ENCODE measurements at places on chromosomes 7 and 10.
A peak's percentile ranks its signal among the peaks of the same experiment; 100 is the strongest.

DNA sequence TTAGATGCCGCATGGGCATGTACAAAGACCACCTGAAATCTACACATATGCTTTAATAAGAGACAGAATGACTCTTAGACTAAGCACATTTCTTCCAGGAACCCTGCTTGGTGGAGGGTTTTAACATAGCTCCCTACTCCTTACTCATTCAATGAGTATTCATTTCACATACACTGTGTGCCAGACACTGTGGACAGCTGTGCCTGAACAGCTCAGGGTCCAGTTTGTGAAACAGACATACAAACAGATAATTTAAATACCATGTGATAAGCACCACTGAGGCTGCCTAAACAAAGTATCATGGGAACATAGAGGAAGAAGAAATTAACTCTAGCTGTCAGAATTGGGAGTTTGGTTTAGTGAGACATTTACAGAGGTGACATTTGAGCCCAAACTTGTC, 65.2 kb upstream of the ITPRID1 start:
- DNase-seq = no peak

GRCh38 chr10:131856441-131857094, 44.2 kb upstream of the PPP2R2D start:
- no peak for DNase-seq

GRCh38 chr10:98642281-98642680, 195.5 kb upstream of the HPS1 start:
- no peak for DNase-seq

- DNase-seq = no peak
These were observed 8.5 kb upstream of the RSBN1L start for GRCh38 chr7:77687747-77688144.

- no peak for DNase-seq
These were observed 54.9 kb downstream of the HK1 start for GRCh38 chr10:69333205-69333604.

DNA sequence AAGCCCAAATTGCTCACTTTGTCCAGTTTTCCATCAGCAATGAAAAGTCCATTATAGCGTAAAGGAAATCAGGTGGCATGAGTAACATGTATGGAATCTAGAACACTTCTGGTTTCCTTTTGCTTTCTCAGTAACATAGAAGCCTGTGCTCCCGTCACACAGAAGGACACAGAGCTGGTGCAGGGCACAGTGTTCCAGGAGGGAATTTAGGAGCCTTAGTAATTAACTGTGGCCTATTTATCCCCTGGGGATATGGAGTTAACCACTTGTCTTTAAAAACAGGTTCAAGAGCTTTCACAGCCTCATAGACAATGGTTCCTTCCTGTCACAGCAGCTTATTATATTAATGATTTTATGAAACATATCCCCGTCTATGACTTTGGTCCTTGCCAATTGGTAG, 189.9 kb downstream of the NEBL start:
- DNase-seq = no peak

GRCh38 chr7:25549271-25549921, 321.1 kb upstream of the NPVF start:
- no peak for DNase-seq

DNA sequence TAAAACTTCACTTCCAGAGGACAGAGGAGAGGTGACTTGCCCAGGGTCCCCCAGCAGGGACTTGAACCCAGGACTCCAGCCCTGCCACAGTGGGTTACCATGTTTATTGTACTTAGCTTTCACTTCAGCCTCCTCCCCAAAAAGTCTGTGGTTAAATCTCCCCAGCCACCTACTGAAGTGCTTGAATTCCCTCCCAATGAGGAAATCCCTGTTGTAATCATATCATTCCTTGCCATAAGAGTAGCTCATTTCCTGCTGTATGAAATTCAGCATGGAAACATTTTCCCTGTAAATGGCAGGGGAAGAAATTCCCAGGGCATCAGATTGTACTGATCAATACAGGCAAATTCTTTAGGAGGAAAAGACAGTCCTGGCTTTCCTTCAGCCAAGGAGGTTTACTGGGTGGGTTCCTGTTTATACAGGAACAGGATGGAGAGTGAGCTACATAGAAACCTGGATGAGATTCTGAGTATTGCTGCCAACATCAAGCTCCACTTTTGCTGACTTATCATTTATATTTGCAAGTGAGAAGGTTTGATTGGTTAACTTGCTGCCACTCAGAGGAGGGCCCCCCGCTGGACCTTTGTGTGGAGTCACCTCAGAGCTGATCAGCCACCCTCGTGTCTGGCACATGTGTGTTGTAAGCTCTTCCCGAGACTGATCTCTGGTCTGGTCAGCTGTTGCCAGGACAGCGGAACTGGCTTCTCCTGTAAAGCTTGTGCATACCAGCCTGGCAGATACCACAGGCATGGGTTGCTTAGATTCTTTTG, 16.4 kb upstream of the PDZD8 start:
- no peak for DNase-seq

DNA sequence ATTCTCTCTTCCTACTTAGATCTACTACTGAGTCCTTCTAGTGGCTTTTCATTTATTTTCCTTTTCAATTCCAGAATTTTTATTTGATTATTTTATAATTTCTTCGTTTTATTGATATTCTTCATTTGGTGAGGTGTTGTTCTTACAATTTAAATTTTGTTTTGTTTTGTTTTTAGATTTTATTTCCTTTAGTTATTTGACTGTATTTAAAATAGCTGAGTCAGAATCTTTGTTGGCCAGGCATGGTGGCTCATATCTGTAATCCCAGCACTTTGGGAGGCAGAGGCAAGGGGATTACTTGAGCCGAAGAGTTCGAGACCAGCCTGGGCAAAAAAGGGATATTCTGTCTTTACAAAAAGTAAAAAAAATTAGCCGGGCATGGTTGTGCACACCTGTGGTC, 36.1 kb downstream of the AKAP9 start:
- DNase-seq = no peak

- no peak for DNase-seq
These were observed 7.8 kb downstream of the RNF216 start for GRCh38 chr7:5773661-5774086.

GRCh38 chr7:25624833-25625232, 396.5 kb upstream of the NPVF start:
- DNase-seq = no peak

- DNase-seq = no peak
These were observed 85.0 kb downstream of the PRKCQ start for GRCh38 chr10:6494936-6495592.

DNA sequence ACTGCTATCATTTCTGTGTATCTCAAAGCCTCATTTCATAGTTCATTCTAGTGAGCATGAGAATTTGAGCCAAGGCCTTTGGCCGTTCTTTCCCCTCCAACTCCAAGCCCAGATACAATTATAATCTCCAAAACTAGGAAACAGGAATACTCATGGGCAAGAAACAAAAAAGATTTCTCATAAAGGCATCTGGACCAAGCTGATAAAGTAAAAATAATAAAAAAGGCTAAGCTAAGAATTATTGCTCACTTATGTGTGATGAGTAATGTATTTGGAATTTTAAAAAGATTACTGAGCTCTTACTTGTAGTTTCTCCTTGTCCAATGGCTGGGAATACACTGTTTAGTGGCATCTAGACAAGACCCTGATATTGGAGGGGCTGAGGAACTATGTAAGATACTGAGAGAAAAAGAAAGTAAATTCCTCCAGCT, 196.4 kb upstream of the POM121L12 start:
- no peak for DNase-seq

- DNase-seq = peak; percentile 11
These were observed 49.0 kb upstream of the LYZL1 start for GRCh38 chr10:29239569-29240472.

GRCh38 chr7:26965724-26966123, 101.3 kb upstream of the SKAP2 start:
- DNase-seq = no peak

DNA sequence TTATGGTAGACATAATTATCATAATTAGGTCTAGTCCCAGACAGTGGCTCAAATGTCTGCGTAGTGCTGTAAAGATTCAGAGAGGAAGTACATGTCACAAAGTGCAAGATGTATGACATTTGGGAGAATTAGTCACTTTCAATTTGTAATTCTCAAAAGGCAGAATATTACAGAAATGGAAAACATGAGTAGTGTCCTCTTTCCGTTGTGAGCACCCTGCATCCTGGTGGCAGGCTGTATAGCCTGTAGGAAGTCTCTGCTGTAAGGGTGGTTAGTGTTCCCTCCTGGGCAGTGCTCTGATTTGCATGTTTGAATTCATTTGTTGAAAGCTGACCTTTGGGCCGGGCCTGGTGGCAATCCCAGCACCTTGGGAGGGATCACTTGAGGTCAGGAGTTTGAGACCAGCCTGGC, 17.0 kb downstream of the CDK14 start:
- DNase-seq = no peak

DNA sequence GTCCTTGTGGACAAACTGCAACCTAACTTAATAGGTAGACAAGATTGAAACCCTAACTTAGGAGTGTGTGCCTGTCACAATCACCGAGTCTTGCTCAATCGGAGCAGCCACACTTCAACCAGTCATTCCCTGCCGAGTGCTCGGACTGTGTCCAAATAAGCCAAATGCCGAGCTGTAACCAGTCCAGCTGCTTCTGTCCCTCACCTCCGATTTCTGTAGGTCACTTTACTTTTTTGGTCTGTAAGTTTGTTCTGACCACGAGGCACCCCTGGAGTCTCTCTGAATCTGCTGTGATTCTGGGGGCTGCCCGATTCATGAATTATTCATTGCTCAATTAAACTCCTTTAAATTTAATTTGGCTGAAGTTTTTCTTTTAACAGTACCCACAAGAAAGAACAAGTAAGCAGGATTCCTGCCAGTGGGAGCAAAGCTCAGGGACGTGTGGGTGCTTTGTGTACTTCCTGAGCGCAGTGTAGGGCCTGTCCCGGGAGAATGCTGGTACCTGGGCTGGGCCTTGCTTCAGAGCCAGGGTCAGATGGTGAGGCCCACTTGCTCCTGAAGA, 140.1 kb downstream of the ACTR3B start:
- DNase-seq = no peak

DNA sequence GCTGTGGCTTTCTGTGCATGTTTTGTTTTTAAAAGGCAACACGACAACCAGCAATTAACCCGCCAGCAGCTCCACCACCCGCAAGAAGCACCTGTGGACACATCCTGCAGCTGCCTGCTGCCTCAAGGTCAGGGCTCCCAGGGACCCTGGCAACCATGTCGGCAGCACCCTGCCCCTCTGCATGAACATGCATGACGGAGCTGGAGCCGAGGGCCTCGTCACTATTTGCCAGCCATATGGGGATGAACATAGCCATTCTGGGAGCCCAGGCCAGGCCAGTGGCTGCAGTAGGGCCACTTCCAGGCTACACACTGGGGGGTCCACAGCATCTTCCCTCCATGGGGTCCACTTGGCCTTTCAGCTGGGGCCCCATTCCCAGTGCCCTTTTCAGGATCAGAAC, 52.9 kb downstream of the CAMK2B start:
- no peak for DNase-seq

DNA sequence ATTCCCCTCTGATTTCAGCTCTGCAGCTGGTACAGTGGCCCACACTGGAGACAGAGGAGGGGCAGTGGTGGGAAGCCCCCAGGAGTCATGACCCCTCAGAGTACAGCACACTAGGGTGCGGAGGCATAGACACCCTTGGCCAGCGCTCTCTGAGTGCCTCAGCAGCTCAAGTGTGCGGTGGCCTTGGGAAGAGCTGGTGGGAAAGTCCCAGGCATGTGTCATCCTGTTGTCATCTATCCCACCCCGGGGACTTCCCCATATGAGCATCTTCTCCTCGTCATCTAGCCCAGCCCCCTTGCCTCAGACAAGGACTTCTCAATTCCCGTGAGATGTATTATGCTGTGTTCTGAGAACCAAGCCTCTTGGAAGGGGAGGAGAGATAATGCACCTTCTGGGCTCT, 15.6 kb upstream of the PPIF start:
- DNase-seq = no peak

GRCh38 chr7:2913760-2914387, 69.8 kb upstream of the GNA12 start:
- peak; percentile 82 for DNase-seq

GRCh38 chr7:43727494-43727893, 1.8 kb downstream of the COA1 start:
- DNase-seq = no peak

DNA sequence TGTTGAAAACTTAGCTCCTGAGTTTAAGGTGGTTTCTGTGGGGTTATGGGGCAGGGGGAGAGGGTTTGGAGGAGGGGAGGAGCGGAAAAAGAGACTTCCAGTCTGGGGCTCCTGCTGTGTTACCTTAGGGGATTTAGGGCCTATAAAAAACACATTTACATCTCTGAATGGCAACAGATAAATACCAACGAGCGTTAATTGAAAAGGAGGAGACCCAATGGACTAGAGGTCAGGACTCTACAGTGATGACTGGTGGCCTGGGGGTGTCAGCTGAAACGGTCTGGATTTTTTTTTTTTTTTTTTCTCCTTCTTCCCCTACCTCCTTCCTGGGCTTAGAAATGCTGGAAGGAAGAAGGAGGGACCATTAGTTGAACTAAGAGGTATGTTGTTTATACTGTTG, 47.4 kb downstream of the AUTS2 start:
- DNase-seq = no peak

DNA sequence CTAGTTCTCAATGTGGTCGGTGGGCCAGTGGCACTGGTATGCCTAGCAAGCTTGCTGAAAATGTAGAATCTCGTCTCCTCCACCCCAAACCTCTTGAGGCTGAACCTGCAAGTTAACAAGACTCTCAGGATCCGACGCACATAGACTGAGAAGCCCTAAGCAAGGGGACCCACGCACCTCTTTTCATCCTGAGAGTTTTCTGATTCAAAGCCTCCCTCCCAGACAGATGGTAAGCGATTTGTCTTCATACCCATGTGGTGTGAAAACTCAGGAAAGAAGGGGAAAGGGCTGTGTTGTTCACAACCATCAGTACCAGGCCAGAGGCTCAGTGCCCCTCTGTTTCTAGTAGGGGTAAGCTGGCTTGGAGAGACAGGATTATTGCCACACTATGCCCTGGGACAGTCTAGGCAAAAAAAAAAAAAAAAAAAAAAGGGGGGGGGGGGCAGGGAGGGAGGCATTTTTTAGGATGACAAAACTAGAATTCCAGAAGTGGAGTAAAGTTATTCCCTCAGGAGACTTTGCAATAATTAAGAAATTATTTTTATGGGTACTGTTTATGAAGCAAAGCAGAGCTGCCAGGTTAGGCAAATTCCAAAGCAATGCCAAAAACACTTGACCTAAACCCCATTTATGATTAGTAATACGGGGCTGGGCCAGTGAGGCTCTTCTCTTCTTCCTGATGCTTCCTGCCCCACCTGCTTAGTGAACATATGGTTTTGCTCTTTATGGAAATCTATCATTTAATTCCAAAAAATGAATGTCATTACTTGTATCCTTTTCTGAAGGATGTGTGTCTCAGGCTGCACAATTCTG, 117.6 kb upstream of the PDLIM1 start:
- DNase-seq = no peak

- no peak for DNase-seq
These were observed 27.1 kb upstream of the PTPRN2 start for GRCh38 chr7:158614700-158615099.

GRCh38 chr7:41169317-41169716, 533.6 kb downstream of the INHBA start:
- DNase-seq = no peak

DNA sequence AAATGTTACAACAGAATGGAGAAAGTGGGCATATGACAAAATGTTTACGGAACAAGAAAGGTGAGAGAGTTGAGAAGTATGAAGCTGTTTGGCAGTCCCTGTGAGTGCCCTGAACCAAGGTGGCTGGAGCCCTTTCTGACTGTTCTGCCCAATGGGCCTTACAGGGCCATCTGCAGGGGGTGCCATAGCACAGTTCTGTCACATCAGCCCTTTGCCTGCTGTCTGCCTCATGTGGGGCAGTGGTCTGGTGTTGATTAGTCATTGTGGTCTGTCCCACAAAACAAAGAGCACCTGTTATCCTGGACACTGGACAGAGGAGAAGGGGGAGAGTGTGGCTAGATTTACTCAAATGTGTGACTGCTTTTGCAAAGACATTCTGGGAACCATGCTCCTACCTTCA, 51.5 kb upstream of the OSBPL3 start:
- no peak for DNase-seq

Data from NCI-H1092 (cell line).